ENCODE measurements at places on chromosomes 16 and 17.

DNA sequence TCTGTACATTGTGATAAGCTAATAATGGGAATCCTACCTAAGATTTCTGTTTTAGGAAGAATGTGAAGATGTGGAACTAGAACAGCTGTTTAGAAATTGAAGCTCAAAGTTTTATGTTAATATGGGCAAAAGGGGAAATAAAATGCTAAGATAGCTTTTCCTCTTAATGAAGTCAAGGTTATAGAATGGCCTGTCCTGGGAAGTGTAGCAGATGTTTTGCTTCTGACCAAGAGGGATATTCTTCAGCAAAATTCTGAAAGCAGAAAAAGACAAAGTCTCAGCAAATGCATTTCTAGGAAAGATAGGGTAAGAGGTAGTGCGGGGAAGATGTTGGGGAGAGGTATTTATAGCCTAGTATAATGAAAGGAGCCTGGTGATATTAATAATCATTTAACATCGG, 13.1 kb downstream of the MAP3K3 start:
- no peak for DNase-seq

GRCh38 chr16:5598793-5599192, 501.2 kb upstream of the EEF2KMT start:
- no peak for DNase-seq

DNA sequence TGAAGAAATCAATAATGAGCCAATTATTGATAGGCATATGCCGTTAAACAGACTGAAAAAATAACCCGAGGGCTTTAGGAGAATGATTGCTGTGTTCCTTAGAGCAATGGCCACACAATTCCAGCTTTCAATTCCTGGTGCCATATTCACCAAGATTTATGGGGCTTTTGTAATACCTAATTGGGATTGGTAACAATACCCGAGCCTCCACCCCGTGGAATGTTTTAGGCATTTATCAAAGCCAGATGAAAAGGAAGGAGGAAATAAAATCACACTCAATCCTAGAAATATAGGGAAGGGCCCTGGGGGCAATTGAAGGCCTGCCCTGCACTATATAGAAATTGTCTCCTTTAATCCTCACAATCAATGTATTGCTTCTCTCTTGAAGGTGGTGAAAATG, 42.1 kb upstream of the MLYCD start:
- peak; percentile 25 for DNase-seq

DNA sequence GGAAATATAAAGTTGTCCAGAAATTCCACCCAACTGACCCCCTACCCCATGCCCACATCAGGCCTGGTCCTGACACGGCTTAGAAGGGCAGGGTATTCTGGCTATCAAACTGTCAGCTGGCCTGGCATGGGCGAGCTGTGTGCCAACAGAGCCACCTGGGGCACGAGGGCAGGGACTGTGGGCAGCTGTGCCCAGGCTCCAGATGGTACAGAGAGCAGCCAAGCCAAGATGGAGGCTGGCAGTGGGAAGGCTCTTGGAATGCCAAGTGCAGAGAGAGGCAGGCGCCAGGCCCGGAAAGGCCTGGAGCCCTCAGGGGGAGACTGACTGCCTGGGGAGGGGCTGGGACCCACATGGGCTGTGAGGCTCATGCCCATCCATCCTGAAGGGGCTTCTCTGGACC, 24.3 kb upstream of the PHF12 start:
- peak; percentile 39 for DNase-seq

DNA sequence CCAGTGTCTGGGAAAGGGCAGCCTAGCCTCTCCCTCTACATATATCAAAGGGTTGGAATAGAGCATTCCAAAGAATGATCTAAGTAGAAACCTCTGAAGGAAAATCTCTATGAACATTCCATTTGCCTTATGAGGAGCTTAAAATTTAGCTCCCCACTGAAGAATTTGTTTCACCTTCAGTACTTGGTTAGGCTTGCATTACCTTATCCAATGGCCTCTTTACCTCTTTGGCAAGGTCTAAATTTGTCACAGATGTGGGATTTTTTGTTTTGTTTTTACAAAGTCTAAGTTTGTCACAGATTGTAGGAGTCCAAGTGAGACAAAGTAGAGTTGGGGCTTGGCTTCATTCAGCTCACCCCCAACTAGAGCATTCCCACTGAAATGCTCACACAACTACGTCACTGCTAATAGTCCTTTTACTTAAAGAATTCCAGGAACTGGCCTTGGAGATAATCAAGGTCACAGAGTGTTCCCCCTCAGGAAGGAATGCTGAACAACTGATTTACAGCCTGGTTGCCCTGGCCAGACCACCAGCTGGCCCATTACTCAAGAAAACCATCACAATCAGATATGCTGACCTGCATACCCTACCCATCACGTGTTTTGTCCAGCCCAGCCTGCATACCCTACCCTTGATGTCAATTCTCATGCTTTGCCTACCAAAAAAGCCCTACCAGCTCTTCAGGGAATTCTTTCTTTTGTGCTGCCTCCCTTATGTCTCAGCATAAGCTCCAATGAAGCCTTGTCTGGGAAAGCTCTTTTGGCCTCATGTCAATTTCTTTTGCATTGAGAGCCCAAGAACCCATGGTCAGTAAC, 26.5 kb upstream of the PPM1D start:
- DNase-seq: no peak

DNA sequence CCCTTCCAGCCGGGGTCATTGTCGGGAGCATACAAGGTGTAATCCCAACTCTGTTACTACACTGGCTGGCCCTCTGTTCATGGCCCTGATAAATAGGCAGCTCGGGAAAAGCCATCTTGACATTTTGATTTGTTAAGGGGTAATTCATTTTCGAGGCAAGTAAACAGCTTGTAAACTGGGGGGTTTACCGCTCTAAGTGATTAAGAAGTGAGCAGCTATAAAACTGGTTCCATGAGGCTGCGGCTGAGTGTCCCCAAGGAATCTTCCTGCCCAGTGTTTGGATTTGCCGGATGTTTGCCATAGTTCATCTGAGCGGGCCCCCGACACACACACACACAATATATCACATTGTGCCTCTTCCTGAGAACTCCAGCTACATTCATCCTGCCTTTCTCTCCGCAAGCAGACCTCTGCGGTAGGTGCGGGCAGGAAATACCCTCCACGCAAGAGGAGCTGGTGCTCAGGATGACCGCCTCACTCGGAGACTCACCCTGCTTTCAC, 92.2 kb downstream of the SOCS1 start:
- DNase-seq: no peak

GRCh38 chr17:14316126-14316832, 15.4 kb downstream of the HS3ST3B1 start:
- DNase-seq: peak; percentile 56

- DNase-seq: no peak
These were observed 169.4 kb downstream of the SNX29 start for GRCh38 chr16:12145918-12146317.

- DNase-seq: no peak
These were observed 182.3 kb upstream of the SOX9 start for GRCh38 chr17:71938340-71939010.

DNA sequence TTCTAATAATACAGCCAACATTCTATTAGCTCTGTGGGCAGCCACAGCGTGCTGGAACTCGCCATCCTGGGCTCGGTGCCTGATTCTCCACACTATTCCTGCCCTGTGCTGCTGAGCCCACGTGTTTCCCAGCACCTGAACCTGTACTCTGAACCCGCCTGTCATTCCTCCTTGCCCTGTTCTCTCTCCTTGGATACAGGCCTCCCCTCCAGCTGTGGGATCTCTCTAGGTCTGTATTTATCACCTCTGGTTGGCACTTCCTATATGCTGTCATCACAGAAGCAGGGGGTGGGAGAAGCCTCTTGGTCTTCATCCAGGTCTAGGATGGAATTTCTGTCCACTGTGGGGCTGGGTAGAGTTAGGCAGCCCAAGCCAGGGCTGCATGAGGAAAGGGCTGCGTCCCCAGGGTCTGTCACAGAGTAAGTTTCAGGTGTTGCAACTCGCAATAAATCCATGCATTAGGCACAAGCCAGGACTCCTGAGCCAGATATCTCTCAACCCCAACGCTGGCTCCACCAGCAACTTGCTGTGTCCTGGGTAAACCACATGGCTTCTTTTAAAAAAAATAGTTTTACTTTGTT, 56.0 kb downstream of the ABAT start:
- peak; percentile 40 for DNase-seq

- peak; percentile 12 for DNase-seq
These were observed 28.4 kb upstream of the WFIKKN2 start for GRCh38 chr17:50807009-50807408.

- DNase-seq: no peak
These were observed 174.0 kb downstream of the VPS53 start for GRCh38 chr17:540631-541030.

DNA sequence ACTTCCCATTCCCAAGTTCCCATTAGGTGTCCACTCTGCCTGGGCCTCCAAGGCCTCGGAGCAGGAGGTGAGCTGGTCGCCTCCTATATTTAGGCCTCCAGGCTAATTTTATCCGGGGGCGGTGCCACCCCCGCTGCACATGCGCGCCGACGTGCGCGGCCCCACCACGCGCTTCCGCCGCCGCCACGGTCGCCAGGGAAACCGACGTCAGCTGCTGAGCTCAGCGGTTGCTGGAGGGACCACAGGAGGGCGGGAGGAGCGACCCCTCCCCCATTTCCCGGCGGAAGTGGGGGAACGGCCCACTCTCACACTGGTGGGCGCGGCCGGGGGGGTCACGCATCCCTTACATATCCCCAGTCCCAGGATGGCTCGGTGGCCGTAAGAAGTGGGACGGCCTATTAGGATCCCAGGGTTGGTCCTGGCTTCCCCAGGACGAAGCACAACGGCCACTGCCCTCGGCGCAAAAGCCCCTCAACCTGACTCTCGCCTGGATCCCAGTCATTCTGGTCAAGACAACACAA, 1.0 kb downstream of the PER1 start:
- DNase-seq: peak; percentile 86

All from NCI-H69 (cell line).